ENCODE measurements at places on chromosomes 3 and 15.

- DNase-seq: no peak
Measured at GRCh38 chr3:118801899-118802298, 232.7 kb downstream of the IGSF11 start.

DNA sequence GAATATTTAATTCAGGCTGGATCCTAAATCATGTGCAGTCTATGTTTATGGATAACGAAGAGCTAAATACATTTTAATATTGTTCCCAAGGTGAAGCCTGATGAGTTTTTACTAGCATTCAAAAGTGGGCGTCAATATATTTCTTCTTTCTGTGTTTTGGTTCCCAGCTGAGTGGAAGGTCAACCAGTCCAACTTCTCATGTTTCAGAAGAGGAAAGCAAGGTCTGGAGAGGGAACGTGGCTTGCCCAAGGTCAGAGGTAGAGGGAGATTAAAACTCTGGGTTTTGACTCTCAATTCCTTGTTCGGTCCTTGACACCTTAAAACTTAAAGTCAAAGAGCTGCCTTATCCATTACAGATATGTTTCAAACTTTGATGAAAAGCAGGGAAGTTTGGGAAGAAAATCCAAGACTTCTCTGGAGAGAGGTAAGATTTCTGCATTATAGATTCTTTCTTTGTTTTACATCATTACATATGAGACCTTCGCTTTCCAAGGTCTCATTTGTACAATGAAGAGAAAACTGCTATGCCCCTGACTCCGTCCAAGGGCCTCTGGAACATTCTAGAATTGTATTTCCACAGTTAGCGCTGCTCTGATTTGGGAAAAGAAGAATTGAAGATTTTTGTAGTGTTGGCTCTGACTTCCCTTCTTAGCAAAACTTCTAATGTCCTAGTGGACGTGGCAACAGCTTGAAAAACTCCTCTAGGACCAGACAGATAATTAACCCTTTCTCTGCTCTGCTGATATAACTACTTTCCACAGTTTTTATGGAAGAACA lies 57.7 kb upstream of the HES1 start:
- DNase-seq: no peak

- no peak for DNase-seq
Measured at GRCh38 chr3:98901119-98901391, 440 bp downstream of the DCBLD2 start.

DNA sequence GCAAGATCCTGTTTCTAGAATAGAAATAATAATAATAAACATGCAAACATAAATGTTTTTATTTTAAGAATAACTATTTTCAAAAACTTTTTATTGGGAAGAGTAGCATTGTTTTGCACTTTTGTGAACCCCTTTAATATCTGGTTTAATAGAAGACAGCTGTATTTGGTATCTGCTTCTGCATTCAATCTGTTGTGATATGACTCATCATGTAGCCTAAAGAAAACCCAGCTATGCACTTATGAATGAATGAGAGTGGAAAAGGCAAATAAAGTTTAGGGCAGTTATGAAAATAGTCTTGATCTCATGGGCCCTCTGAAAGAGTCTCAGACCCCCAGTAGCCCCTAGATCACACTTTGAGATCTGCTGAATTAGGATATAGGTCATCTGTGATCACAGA lies 100.4 kb upstream of the PPP2R3A start:
- DNase-seq: no peak

GRCh38 chr3:103184772-103185171 lies 750.0 kb downstream of the ZPLD1 start:
- no peak for DNase-seq

GRCh38 chr15:78840661-78841375 lies 29.6 kb upstream of the ADAMTS7 start:
- no peak for DNase-seq
